Bronchial epithelial cell (primary cell): ENCODE measurements at places on chromosomes 7 and 10.

DNA sequence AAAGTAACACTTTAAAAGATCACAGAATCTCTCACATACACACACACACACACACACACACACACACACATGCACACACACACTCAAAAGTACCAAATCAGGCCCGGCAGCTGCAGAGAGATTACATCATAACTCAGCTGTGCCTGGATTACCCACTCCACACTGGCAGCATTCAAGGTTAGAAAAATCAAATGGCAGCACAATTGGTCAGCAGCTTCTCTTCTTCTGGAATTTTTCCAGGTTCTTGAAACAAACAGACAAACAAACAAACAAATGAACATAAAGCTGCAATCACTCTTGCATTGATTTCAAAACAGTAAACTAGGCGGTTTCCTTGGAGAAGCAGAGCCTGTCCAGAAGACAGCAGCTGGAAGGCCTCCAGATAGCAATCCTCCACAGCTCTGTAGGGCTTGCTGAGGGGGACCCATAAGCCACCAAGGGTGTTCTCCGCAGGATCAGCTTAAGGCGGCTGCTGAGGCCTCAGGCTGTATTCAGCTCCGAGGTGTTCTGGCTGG is 24.5 kb upstream of the FAM133B start:
- no peak for DNase-seq

DNA sequence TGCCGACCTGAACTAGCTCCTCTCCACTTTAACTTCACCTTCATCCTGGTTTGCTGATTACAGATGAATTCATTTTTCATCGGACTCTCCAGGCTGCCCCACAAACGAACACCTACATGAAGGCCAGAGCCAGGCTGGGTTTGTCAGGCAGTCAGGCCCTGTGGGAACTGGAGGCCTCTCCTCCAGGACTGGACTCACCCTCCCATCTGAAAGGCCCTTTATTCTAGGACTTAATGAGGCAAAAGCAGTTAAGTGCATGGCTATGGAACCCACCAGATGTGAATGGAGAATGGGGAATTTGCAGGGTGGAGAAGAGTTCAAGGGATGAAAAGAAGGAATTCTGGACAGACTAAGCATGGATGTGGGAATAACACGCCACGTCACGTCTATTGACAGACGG is 170.8 kb downstream of the ARHGAP12 start:
- DNase-seq = no peak

- DNase-seq = peak; percentile 50
Measured at GRCh38 chr10:31808258-31809218, 120.1 kb downstream of the ARHGAP12 start.

DNA sequence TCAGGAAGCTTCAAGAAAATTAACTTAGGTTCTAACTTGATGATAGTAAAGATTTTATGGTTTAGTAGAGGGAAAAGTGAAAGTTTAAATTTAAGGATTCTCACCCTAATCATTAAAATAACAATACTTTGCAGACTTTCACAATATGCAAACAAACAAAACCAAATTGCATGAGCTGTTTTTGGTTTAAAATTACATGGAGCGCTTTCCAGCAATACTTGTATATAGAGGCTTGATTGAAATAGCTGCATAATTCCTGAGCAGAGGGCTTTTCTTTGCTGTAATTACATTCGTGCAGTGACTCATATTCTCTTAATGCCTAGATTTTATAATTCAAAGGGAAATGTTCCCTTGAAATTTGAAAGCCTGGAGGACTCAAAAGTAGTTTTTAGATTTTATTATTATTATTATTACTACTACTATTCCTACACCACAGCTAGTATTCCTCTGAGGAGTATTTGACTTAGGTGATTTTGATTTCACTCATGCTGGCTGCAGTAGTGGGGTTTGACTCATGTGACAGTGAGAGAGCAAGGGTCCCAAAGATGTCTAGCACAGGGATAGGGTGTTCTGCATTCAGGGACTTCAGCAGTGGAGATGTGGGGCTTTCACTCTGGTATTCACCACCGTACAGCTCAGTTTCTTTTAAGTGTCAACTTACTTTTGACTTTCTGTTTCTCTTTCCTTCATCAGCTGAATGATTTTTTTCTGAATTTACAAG is 138.1 kb downstream of the ADAM22 start:
- no peak for DNase-seq

DNA sequence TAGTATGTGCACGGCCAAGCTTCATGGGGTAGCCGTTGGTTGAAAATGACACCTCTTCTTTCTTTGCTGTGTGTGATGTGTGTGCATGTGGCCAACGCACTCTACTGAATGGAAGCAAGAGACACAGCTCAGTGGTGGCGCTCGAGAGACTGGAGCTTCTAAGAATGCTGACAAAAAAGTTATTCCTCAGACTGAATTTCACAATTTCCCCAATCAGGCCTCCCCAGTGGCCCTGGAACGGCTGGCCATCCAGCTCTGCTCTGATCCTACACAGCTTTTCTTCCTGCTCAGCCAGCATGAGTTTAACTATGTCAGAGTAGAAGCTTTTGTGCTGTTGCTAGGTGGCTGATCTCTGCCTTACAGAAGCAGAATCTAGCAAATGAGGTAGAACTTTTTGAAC is 186.7 kb upstream of the PLXDC2 start:
- DNase-seq = no peak

GRCh38 chr7:132206594-132206993 is 369.7 kb downstream of the PLXNA4 start:
- no peak for DNase-seq
